IPS-NIHi11 (cell line): ENCODE measurements at places on chromosomes 2 and 18.

- DNase-seq = no peak
These were observed 864 bp upstream of the MYL12A start for GRCh38 chr18:3246635-3247239.

- DNase-seq = no peak
These were observed 818.0 kb upstream of the ACVR2A start for GRCh38 chr2:147026664-147027295.

- DNase-seq = no peak
These were observed 4.9 kb upstream of the PNO1 start for GRCh38 chr2:68152681-68153347.

DNA sequence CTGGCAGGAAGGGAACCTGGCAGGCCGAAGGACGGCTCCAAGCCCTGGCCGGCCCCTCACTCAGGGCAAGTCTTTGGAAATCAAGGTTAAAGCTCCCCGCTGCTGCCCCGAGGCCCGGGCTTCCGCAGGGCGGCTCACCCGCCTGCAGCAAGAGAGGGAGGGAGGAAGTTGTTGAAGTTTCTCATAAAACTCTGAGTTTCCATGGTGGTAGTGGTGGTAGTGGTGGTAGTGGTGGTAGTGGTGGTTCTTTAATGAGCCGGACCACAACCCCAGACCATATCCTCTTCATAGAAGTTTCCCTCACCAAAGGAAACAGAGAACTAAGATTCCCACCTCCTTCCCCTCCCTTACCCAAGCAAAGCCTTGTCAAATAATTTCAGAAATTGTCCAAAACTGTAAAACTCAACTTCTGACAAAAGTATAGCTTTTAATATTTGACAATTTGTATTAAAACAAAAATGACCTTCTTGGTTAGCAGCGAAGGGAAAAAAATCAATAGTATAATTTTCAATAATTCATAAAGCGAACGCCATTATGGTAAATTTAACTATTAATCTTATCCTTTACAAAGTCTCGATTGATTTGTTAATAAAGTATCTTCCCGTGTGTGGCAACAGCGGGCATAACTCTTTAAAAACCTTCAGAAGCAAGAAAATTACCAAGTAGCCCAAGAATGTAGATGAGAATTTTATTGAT lies 1.5 kb upstream of the HOXD10 start:
- DNase-seq = no peak

- DNase-seq = no peak
These were observed 352.0 kb upstream of the SLC8A1 start for GRCh38 chr2:40803900-40804299.

DNA sequence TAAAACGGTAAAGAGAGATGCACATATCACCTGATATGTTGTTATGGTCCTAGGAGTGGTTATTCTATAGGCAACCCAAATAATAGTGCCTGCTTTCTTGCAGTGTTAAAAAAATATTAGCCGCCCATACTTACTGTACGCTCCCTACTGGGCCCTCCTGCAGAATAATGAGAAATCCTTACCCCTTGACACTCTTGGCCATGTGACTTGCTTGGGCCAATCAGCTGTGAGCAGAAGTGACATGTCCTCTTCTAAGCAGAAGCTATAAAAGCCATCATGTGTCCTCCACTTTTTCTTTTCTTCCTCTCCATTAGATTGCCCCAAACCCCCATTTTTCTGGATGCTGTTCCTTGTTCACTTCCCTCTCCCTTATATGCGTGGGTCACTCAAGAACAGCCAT lies 90.5 kb upstream of the SPRED2 start:
- no peak for DNase-seq

GRCh38 chr2:191155608-191156071 lies 4.8 kb upstream of the STAT4 start:
- peak; percentile 19 for DNase-seq

DNA sequence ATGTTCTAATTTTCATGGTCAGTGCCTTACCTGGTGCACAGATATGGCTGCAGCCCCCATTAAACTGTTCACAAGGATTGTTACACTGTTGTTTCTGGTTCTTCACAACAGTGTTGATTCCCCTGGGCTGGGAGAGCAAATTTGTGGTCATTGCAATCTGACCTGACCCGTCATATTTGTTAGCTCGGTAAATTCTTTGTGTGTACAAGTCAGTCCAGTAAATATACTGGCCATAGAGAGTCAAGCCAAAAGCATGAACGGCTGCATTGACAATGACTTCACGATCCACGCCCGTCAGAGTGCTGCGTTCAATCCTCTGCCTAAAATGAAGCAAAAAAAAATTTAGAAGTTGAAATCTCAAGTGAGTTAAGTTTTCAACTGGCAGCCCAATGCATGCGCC lies 134.6 kb downstream of the DHRS9 start:
- no peak for DNase-seq

DNA sequence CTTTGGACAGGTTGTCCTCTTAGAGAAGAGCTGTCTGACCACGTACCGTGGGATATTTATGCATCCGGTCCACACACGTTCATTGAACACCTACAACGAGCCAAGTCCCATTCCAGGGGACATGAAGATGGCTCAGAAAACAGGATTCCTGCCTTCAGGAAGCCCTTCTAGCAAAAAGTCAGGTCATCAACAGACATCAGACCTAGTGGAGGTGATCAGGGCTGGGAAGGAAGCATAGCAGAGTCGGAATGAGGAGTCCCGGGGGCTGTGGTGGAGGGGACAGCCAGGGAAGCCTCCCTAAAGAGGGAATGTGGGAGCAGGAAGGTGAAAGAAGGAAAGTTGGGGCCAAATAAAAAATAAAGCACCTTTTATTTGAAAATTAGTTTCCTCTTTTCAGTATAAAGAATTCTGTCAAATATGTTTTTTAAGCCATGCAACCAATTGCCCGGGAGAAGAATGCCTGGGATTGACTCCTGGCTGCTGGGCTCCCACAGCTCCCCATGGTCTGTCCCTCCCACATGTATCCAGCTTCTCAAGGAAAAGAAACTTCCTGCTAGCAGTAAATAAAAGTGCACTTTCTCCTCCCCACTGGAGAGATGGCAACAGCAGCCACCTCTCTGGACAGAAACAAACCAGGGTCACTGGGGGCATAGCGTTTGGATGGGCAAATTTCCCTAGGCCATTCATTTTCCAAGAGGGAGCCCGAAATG lies 144.8 kb downstream of the SMAD7 start:
- DNase-seq = no peak

DNA sequence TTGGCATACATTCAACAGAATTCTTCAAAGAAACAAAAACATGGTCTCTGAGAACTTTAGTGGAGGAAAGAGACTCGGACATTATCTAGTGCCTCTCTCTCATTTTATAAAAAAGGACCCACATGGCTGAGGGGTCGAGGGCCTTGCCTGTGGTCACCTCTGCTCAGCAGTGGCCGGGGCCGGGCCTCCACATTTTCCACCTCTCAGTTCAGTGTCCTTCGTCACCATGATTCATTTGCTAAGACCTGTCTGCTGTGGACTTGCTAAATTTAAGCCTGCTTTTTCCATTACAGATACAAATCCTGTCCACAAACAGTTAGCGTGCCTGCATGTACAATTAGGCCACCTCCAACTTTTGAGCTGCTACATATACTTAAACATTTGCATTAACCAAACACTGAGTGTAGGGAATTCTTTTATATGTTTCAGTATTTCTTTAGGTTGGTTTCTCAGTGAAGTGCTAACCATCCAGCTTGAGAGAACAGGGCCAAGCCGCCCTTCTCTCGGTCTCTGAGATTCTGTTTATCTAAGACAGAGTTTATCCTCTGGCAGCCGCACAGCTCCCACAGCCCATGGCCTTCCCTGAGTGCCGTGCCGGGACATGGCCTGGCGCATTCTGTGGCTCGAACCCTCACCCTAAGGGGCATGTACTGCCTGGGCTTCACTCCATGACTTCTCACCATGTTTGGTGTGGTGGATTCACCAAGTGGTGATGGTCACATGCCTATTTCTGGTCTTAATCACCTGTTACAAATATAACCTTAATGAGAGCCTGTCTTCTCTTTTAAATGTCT lies 46.2 kb downstream of the COA5 start:
- no peak for DNase-seq

GRCh38 chr2:144206019-144206418 lies 313.9 kb downstream of the ZEB2 start:
- DNase-seq = no peak

DNA sequence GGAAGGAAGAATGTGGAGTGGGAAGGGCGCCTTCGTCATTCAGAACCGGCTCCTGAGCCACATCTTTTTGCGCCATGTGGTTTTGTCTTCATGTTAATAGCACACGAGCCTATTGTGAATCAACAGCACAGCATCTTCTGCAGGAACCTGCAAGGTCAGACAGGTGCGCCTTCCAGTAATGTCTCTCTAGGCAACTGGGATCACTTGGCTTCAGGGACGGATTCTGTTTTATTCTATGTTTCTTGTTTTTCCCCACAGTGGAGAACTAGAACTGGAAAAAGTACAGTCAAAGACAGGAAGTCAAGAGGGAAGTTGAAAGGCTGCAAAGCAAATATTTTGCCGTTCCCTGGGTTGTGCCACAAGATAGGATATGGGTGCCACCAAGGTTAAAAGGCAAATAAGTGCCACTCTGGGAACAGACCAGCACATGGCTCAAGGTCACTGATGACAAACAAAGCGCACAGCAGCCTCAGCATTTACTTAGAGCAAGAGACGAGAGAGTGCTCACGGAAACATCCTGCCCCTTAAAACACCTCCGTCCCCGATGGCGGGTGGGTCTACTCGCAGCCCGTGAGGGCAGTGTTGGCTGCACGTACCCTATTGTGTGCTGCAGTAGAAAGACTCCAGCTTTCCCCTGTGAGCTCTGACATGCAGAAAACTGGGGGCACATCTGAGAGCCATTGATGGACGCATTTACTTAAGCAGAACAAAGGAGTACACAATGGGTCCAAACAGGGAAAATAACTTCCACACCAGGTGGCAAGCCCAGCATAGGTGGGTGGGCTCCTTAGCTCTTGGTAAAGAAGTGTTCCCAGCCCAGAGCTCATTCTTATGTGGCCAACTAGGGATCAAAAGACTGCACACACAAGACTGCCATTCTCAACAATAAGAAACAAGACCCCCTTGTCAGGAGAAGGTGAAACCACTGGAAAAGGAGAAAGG lies 107.2 kb upstream of the PARD3B start:
- DNase-seq = no peak

DNA sequence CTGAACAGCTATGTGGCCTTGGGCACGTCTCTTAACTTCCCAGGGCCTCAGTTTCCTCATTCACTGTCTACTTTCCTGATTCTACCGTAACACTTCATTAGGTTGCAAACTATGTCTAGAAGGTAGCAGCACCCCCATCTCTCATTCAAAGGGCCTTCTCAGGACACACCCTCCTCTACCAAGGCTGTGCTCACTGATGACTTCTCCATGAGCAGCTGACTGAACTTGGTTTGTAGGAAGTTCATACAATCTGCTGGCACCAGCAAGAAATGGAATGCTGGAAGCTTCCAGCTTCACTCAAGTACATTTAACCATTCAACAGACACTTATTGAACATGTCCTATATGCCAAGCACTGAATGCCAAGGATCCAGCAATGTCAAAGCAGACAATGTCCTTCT lies 250.8 kb upstream of the CTAGE1 start:
- DNase-seq = no peak

GRCh38 chr2:127418300-127419111 lies at the start of gene PROC:
Gene PROC (plus strand): TSS chr2:127418427. CDS start chr2:127419943, 1,516 bp downstream.
- no peak for DNase-seq

DNA sequence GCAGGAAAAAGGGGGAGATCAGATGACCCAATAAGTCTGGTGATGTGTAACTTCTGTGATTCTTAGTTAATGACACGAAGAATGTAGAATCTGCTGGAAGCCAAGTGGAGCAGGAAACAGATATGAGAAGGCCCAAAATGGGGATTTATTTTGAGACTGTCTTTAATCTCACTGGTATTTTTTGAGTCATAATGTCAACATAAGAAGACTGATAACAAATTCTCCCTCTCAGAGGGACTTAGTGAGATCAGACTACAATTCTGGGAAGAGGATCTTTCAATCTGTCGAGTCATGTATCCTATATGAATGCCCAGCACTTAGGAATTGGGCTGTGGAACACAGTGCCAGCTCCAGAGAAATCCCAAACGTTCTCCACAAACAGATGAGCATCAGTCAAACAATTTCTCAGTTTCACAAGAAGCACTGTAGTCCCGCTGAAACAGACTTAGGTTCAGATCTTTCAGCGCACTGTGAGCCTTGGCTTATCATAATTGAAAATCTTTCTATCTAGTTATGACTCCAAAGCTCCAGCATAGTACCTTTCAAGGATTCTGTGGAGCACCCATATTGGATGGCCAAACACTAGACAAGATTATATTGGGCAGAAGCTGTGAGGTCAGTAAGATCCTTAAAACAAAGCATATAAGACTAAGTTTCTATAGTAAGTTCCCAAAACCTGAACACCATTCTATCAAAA lies 738.2 kb downstream of the LRP1B start:
- no peak for DNase-seq

DNA sequence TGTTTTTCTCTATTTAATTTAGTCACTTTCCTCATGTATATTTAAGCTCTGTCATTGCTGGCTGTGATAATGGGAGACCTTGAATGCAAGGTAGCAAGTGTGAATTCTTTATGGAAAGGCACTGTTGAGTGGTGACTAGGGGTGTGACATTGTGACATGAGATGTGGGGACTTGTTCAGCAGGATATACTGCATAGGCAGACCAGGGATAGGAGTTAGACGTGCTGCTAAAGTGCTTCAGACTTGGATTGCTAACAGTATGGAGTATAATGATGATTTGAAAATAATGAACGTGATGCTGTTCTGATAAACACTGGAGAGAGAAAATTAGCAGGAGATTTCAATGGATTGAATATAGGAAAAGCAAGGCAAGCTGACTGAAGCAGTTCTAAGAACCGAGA lies 135.1 kb downstream of the NCOA1 start:
- DNase-seq = peak; percentile 12

- no peak for DNase-seq
These were observed 59.6 kb downstream of the EIPR1 start for GRCh38 chr2:3317871-3318590.

DNA sequence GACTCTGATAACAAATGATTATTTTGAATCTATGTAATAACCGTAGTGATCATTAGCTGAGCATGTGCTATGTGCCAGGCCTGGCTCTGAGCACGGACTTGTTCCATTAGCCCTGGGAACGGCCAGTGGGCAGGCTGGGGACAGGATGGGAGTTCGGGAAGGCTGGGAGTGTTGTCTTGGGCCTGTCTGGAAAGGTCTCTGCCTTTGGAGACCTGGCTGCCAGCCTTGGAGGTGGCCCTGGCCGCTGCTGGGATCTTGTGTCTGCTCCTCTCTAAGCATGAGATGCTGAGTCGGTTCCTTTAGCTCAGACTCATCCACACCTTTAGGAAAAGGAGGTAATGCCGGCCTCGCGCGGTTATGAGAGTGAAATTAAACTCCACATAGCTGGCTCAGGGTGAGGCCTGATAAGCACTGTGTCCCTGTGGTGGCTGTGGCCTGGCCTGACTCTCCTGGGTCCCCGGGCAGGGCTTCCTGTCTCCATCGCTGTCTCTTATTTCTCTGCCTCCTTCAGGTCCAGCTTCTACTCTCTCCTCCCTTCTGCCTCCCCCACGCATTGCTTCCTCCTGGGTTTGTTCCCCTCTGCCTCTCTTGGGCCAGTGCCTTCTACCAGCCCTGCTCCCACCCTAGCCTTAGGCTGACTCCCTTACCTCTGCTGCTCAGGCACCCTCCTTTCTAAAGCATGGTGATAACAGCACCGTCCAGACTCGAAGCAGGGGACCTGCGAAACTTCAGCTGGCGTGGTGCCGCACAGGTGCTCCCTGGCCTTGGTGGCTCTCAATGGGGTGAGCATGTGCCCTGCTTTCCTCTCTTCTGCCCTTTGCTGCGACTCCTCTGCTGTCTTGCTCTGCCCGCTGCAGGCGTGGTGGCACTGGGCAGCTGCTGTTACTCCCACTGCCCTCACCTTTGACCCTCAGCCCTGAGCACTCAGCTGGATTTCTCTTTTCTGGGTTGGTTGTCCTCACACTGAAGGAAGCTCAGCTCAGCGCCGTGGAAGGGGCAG lies 41.8 kb downstream of the NCK2 start:
- no peak for DNase-seq
